ENCODE measurements at places on chromosomes 2 and 18.

DNA sequence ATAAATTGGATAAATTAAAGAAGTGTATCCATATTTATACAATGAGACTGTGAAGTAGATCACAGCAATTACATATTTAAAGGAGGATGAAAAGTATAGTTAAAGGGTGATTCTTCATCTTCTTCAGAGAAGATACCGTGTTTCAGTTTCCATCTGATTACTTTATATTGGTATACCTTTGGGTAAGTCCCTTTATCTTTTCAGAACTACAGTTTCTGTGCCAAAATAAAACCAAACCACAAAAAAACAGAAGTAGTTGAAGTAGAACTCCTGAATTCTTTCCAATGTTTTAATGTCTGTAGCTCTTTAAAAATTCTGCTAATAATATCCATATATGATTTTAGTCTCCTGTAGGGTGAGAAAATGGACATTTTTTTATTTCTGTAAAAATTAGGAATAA, 231.2 kb upstream of the LINC00305 start:
- no peak for DNase-seq

DNA sequence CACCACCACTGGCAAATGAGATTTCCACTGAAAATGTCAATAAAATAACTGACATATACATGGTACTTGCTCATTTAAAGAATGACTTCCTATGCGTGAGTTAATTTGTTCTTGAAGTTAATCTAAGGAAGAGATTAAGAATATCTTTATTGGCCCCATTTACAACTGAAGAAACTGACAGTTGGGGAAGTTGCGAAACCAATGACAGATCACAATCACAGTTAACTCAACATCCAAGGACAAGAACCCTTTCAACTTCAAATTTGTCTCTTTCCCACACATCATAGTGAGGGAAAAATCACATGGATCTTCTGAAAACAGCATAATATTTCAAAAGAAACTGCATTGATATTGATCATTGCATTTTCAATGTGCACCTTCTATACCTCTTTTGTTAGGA, 565.4 kb downstream of the IRS1 start:
- no peak for DNase-seq

DNA sequence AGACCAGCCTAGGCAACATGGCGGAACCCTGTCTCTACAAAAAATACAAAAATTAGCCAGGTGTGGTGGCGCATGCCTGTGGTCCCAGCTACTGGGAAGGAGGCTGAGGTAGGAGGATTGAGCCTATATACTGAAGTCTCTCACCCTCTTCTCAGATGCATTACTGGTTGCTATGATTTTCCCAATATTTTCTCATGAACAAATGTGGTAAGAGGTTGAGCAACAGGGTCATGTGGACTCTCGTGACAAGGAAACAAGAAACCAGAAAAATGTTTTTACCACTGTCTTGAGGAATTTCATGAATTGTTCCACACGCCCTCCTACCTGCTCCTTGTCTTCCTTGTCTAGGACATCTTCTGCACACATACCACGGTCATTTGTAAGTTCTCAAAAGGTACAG, 12.4 kb downstream of the LMAN2L start:
- no peak for DNase-seq

DNA sequence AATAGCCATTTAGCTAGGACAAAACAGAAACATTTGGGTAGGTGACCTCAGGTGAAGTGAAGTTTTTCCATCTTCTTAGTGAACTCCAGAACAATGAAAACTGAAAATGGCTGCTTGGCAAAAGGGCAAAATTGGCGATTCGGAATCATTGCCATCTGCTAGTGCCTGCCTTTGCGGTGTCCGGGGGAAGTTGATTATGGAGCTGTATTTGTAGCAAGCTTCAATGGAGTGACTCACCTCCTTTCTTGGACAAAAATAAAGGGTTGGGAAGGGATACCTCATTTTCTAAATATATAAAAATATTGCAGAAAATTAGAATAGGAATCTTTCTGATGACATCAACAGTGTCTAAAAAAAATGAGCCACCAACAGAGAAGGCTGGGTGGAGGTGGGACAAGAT, 460.5 kb downstream of the TGIF1 start:
- no peak for DNase-seq

DNA sequence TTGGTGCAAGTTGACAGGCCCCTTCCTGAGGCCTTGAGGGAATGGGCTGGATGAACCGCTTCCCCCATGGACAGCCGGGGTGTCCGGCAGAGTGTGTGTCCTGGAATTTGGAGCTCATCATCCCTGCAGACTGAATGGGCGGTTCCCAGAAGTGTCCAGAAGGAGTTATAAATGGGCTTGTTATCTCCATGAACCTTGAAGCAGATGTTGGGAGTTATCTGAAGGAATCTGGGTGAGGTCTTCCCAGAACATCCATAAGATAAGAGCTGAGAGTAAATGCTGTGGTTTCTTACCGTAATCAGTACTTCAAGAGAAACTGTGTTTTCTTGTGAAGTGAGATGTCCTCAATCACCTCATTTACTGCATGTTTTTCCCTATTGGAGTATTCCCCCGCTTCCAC, 21.1 kb downstream of the PLB1 start:
- DNase-seq: no peak

DNA sequence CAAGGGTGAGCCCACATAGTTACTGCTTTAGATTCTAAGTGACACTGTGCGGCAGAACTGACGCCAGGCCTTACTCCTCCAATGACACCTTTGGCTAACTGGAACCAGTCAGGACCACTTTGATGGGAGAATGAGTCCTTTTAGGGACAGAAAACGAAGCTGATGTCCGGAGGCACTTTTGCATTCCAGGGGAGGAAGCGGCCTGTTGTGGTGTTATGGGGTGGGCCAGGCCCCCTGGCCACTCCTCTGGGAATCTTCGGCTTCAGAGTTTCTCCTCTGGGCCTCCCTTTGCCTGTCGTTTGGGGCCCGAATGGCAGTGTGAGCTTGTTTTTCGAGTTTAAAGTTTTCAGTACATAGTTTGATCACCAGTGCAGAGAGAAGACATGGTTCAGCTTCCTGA, 65.9 kb downstream of the MBP start:
- DNase-seq: no peak

All from NCI-H524 treated with DMSO at 0.1 percent for 48 hours (cell line).